ENCODE measurements at places on chromosomes 7 and 10. TPM values are rescaled to one million over a fixed set of nuclear protein-coding genes. Genes with fewer than 3 reads are reported as not detected.

ARHGEF5 gene
- 7.9 TPM for total RNA-seq

CLEC2L gene
- total RNA-seq: not detected

FAM24B gene
- total RNA-seq: 11.7 TPM

CALHM1 gene
- total RNA-seq: 0.41 TPM

GPR26 gene
- not detected for total RNA-seq

OPALIN gene
- not detected for total RNA-seq

DNA sequence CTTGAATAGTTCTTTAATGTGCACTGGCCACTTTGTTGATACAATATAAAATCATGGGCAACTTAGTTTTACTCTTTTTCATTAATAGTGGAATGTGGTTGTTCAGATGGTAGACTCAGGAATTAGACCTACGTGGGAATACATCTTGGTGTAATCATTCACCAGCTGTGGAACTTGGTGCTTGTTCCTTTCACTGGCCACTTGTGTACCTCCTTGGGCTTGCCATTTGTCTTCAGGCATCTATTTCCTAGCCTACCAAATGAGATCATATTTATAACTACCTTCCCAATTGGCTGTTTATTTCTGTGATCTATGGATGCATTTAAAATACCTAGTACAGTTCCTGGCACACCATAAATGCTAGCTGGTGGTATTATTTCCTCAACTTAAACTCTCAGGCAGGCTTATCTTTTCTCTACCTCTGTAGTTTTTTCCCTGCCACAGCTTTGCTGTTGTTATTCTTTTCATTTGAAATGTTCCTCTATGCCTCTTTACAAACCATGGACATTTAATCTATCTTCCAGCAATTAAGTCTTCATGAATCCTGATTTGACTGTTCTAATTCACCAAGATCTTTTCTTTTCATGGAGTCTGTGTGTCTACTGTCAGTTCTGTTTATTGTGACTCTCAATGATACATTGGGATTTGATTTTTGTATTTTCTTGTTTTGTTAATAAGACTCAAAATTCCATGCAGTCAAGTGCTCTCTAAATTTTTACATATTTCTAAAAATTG, 113.0 kb downstream of the ADAM22 start:
- DNase-seq: no peak

GRCh38 chr10:1361411-1362105, 305.4 kb downstream of the WDR37 start:
- DNase-seq: no peak

DNA sequence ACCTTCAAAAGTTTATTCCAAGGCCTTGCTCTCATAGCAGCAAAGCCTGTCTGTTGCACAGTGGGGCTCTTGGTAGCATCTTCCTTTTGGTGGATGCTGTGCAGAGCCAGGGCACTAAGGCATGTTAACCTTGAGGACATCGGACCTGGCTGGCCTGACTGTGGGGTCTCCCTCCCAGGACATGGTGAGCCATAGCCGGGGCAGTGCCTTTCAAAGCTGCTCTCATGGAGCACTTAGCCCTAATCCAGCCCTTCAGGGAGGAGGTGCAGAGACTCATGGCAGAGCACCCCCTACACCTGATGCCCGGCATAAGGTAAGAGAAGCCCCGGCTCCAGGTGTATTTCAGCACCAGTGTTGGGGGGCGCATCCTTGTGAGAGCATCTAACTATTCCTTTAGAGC, 941.4 kb upstream of the ZNF722 start:
- no peak for DNase-seq

DNA sequence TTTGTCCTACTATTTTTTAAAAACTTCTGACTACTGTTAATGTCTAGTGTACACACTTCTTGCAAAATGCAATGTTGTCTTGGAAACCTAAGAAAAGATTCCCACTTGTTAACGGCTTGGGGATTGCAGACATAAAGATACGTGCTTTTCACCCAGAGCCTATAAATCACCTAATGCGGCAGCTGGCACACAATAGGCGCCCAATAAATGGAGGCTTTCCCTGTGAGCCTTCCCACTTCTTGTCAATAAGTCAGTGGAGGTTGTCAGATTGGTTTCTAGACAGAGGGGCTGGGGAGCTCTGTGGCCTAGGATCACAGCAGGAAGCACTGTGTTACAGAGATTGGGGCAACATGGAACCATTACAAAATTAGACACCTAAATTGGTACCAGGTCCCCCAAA, 74.7 kb downstream of the VSTM4 start:
- no peak for DNase-seq

DNA sequence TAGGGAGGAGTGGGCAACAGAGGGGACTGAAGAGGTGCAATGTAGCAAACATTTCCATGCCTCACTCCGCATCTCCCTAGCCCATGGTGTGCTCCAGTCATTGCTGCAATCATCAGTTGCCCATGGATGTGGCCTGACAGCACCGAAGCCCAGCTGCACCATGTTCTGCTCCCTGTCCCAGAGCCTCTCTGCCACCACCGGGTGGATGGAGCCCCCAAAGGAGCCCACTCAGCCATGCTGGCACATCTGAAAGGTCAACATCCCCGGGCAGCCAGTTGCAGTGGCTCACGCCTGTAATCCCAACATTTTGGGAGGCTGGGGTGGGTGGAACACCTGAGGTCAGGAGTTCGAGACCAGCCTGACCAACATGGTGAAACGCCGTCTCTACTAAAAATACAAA, 336.4 kb upstream of the ZMIZ1 start:
- no peak for DNase-seq

- no peak for DNase-seq
Measured at GRCh38 chr7:134483296-134483695, 24.4 kb upstream of the AKR1B1 start.

DNA sequence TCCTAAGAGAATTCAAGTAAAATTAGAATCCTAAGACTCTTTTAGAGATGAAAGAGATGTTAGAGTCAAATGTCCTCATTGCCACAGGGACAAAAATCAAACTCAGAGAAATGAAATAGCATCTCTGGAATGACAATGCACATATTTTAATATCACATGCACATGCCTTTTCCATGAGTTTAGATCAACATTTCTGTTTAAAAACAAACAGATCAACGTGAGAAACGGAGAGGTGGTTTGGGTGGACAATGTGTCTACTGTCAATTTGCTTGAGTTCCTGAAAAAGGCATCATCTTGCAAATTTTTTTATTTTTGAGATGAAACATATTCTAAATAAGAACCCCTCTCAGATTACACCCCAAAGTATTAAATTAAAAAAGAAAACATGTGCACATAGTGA, 130.0 kb downstream of the CHRM2 start:
- no peak for DNase-seq

- DNase-seq: no peak
Measured at GRCh38 chr7:103521937-103522336, 75.9 kb upstream of the SLC26A5 start.

DNA sequence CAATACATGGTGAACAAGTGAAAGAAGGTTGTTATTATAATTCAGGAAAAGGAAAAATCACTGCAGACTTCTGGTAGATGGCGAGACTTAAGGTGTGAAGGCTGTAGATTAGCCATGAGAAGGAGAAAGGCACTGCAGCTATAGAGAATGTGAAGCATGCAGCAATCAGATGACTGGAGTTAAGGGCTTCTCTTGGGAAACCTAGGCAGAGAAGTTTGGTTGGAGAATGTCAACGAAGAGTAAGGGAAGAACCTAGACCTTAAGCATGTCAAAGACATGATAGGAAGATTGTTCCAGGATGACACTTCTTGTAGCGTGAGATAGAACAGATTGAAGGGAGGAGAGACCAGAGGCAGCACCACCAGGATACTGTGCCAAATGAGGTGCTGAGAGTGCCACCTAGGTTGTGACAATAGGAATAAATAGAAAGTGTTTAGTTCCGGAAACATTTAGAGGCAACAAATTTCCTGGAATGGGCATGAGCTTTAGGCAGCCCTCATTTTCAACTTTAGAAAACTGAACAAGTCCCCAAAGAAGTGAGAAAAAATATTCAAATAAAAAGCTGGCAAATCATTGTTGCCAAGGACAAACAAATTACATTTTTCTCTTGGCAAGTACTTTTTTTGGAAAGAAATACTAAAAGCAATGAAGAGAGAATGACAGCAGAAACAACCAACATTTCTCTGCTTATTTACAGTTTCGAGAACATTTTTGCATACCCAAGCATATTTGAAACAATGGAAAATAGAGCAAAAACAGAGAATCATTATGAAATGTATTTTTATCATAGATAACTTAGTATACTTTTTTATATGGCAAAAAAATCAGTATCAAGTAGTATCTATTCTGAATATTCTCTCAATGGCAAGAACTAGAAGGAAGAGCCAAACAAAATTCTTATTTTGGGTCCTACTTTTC, 4.9 kb downstream of the LRRC17 start:
- DNase-seq: no peak

GRCh38 chr7:155935005-155935557, 122.8 kb upstream of the SHH start:
- no peak for DNase-seq

DNA sequence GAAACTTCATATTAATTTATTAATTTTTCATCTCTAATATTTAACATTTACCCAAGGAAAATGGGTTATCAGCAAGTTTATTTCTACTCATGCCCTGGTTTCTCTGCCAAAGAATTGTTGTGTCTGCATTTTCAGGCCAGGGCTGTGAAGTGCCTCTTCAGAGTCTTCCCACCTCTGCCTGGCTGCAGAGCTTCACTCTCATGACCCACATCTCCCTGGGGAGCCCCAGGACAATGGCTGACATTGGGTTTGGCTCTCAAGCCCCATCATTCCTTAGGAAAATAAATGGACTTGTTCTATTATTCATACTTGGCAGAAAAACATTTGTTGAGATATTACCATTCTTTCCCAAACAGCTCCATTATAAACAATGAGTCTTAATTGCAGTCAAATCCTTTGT, 30.3 kb downstream of the CACNA2D1 start:
- no peak for DNase-seq

GRCh38 chr7:104625956-104626355, 297.6 kb downstream of the LHFPL3 start:
- no peak for DNase-seq

GRCh38 chr7:265998-266850, 23.7 kb upstream of the FOXL3 start:
- no peak for DNase-seq

DNA sequence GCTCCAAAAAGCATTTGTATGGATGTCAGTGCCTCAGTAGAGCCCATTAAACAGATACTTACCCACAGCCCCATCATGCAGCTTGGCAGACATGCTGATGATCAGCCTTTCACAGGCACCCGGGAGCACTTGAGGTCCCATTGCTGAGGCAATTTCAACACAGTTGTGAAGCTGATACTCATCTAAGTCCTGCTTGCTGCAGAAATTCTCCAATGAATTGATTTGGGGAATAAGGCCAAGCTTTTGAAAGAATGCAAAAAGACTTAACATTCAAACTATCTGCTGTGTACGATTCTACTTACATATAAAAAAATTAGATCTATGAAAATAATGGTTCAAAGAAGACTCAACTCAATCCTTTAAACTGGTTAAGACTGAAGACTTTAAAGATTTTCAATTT, 60.5 kb downstream of the LAMB4 start:
- no peak for DNase-seq

DNA sequence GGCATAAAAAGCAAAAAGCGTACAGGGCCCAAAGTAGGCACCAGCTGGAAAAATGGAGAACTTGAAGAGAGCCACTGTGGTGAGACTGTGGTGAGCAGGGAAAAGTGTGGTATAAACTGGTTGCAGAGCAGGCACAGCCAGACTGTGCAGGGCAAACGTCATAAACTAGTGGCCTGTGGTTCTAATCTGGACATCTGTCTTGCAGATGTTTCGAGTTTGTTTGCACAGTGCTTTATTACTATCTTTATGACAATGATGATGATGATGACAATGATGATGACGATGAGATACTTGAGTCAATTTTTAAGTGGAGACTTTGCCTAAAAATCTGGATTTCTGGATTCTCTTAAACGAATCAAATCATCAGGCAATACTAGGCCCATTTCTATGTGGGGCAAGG, 45.7 kb downstream of the SEMA3C start:
- DNase-seq: no peak

DNA sequence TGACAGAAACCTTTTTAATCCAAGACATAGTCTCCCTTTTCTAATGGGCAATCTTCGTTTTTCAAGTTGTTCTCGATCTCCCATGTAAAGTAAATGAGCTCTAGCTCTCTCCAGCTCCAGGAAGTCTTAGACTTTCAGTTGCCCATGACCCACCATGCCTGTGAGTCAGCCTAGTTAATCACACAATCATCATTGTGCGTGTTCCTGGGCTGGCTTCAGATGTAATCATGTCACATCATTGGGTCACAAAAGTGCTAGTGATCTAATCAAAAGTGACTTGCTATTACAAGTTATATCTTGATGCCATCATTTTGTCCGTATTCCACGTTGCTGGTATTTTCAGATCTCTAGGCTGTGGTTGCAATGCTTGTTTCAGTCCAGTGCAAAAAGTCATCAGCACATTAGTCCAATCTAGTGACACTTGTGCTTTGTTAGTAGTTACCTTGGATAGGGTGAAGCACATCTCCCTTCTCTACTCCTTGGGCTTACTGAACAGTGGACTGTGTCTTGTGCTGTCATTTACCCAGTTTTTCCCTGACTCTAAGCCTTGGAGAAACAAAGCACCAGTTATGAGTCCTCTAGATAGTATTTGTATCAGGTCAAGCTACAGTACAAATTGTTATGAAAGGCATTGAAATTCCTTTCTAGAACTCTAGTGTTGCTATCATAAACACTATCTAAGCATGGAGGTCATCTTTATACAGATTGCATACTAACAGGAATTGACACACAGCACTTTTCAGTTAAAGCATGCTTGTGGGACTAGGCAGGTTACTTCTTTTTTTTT, 316.6 kb downstream of the GFRA1 start:
- no peak for DNase-seq

GRCh38 chr10:102040305-102041050, 15.5 kb downstream of the ARMH3 start:
- DNase-seq: no peak

GRCh38 chr10:97538411-97538810, 34.2 kb upstream of the ANKRD2 start:
- DNase-seq: no peak

Measured in B cell (primary cell).